ENCODE measurements at places on chromosomes 6 and 20. TPM values are rescaled to one million over a fixed set of nuclear protein-coding genes. Genes with fewer than 3 reads are reported as not detected.

The GFRA4 gene
- not detected for total RNA-seq

The PI3 gene
- 1.8 TPM for total RNA-seq

- no peak for DNase-seq
Observed at GRCh38 chr20:14832630-14833029, 495.2 kb upstream of the FLRT3 start.

GRCh38 chr20:23702021-23702420 lies 13.2 kb upstream of the CST4 start:
- no peak for DNase-seq

DNA sequence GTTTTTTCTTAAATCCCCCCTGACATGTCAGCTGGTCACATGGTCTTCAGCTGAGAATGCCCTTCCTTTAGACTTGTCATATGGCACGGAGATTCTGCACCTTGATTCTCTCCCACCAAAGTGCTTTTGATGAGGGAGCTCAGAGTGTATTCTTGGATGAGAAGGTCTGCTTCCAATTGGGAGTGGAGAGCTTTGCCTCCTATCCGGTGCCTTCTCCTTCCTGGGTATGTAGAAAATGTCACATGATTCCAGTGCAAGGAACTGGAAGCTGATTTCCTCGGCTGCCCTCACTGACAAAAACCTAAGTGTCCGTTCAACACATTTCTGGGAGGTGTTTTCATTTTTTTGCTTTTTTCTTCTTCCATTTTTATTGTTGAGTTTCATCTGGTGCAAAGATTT lies 197.2 kb downstream of the TFAP2C start:
- DNase-seq, result no peak
